Bronchial epithelial cell (primary cell): ENCODE measurements at places on chromosomes 12 and 14. TPM values are rescaled to one million over a fixed set of nuclear protein-coding genes. Genes with fewer than 3 reads are reported as not detected.

- DNase-seq: no peak
These were observed at the start of gene CLMN for GRCh38 chr14:95319312-95320077. Gene CLMN, minus strand, starts transcription at chr14:95319908. Its CDS starts 116 bp downstream, at chr14:95319792.

GRCh38 chr14:68734231-68734732 is 58.6 kb downstream of the ZFP36L1 start:
- peak; percentile 37 for DNase-seq

- DNase-seq: no peak
These were observed 11.1 kb upstream of the SIVA1 start for GRCh38 chr14:104741803-104742251.

- DNase-seq: peak; percentile 14
These were observed 165.5 kb downstream of the KIF21A start for GRCh38 chr12:39277416-39277815.

GRCh38 chr12:72282721-72283120 is 10.6 kb downstream of the TRHDE start:
- DNase-seq: no peak

Gene MYO1H
- total RNA-seq: 0.13 TPM in 1 of 2 replicates, not detected in the other

Gene TPPP2
- total RNA-seq: not detected in 2 replicates

DNA sequence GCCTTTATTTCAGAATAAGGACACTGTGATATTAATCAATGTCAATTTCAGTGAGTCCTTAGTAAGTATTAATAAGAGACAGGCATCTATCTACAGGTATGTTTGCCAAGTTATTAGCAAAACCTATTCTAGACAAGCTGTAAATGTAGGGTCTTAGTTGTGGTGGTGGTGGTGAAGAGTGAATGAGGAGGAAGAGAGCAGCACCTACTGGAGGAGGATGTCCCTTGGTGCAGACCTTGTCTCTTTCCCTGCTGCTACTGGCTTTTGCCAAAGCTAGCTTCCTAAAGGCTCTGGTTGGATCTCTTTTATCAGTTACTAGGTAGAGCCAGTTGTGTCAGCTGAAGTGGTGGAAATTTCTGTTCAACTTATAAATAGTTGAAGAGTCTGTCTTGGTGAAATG is 304.8 kb upstream of the ATP2B1 start:
- no peak for DNase-seq

DNA sequence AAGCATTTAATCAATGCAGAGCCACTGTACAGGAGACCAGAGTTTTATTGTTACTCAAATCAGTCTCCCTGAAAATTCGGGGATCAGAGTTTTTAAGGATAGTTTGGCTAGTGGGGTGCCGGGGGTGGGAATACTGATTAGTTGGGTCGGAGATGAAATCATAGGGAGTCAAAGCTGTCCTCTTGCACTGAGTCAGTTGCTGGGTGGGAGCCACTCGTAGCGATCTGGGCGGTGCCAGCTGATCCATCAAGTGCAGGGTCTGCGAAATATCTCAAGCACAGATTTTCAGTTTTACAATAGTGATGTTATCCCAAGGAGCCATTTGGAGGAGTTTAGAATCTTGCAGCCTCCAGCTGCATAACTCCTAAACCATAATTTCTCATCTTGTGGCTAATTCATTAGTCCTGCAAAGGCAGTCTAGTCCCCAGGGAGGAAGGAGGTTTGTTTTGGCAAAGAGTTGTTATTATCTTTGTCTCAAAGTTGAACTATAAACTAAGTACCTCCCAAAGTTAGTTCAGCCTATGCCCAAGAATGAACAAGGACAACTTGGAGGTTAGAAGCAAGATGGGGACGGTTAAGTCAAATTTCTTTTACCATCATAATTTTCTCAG is 169.4 kb upstream of the PLEKHG7 start:
- no peak for DNase-seq

Gene TSPAN19
- total RNA-seq: under 0.01 TPM in 1 of 2 replicates, not detected in the other

DNA sequence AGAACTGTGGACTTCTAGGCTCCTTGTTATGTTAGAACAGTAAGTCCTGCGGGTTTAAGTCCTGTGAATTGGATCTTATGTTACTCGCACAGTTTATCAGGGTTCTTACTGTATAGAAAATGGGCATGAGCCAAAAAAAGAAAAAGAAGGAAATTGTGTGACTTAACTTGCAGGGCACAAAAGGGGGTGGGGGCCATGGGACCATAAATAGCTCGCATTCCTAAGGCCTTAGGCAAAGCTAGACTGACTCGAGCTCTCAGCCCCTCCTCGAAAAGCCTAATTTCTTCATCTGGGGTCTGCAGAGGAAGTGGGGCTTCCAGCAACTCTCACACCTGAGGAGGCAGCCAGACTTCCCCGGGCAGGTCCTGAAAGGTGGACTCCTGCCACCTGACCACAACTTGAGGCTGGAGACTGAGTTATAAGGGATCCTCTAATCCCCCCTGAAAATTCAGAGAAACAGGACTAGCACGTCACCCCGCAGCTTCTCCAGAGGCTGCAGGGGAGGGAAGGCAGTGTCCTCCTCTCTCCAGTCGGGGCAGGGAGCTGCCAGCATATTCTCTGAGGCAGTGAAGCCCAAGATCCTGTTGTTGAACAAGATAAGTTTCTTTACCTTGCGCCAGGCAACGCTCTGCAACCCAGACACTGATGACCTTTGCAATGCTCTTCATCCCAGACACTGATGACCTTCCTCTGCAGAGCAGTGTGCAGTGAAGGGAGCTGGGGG is 280.5 kb downstream of the PCNX1 start:
- DNase-seq: no peak

- no peak for DNase-seq
These were observed 53.1 kb upstream of the RIN3 start for GRCh38 chr14:92460541-92460915.

DNA sequence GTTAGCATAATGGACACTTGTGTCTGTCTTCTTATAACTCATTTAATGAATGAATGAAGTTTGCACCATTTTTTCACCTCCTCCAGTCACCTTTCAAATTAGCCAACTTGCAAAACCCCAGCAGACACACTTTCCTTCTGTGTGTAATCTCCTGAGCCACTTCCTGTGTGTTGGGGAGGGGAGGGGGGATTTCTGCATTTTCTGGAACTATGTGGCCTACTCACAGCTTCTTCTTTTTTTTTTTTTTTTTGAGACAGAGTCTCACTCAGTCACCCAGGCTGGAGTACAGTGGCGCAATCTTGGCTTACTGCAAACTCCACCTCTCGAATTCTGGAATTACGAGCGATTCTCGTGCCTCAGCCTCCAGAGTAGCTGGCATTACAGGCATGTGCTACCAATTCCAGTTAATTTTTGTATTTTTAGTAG is 4.1 kb upstream of the SERPINA1 start:
- peak; percentile 76 for DNase-seq

Gene A2M
- total RNA-seq: 1.1 TPM in 1 of 2 replicates, not detected in the other

GRCh38 chr14:36844443-36845195 is 183.0 kb downstream of the PAX9 start:
- no peak for DNase-seq

DNA sequence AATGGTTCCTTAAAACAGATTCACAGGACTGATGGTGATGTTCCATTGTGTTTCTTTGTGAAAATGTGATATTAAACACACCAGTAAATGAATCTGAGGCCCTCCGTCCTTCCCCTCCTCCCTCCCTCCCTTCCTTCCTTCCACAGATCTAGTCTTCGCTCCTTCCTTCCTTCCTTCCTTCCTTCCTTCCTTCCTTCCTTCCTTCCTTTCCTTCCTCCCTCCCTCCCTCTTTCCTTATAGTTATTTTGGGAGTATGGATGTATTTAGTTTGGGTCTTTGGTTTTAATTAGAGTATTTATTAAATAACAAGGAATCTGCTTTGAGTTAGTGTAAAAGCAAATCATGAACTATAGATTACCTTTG is 410.8 kb downstream of the PCNX1 start:
- no peak for DNase-seq

Gene IL26
- not detected in 2 replicates for total RNA-seq

- DNase-seq: no peak
These were observed 1083.2 kb downstream of the FLRT2 start for GRCh38 chr14:86613126-86613525.

GRCh38 chr12:56896082-56896481 is 38.1 kb downstream of the SDR9C7 start:
- no peak for DNase-seq

Gene OS9
- 182 and 405 TPM in 2 replicates for total RNA-seq

DNA sequence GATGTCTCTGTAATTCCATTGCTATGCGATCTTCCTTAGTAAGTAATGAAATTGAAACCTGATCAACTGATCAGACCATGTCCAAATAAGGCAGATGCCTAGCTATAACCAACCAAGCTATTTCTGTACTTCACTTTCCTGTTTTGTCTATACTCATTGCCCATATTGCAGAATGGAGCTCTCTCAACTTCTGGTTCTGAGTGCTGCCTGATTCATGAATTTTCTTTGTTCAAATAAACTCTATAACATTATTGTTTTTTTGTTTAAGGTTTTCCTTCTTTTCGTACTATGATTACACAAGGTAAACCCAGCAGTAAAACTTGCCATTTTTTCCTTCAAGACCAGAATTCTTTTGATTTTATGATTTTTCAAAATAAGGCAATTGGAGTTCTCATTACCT is 16.3 kb downstream of the COX16 start:
- no peak for DNase-seq

DNA sequence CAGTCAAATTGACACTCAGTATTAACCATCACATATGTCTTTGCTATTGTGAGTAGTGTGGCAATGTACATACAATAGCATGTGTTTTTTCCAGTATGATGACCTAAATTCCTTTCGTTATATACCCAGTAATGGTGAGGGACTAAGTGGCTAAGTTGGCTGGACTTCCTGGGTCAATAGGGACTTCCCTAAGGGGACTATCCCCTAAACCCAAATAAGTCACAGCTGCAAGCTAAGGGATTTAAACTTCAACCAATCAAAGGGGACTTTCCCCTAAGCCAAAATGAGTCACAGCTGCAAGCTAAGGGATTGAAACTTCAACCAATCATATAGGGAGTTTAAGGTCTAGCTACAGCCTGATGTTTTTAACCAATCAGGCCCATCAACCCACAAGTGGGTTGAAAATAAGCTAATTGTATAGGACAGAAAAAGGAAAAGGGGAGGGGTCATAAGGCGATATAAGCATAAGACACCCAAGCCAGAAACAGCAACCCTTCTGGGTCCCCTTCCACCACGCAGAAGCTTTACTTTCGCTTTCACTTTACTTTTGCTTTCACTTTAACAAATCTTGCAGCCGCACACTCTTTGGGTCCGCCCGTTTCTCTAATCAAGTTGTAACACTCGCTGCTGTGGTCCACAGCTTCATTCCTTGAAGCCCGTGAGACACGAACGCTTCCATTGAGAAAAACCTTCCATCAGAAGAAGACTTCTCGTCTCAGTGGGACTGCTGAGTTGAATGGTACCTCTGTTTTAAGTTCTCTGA is 404.4 kb downstream of the FLRT2 start:
- DNase-seq: no peak

DNA sequence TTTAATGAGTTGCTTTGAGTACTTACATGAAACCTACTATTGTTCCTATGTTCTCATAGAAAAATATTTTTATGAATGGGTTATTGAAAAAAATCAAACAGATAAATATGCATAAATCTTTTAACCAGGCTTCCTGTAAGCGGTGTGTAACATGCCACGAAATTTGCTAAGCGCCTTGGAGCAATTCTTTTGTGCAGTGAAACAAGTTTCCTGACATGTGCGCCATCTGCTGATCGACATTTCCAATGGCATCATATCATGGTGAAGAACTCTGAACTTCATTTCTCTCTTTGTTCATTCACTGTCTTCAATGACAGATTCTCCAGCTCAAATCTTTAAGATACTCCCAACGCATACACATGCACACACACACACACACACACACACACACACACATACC is 145.6 kb upstream of the NAV3 start:
- peak; percentile 72 for DNase-seq

- DNase-seq: no peak
These were observed 119.1 kb downstream of the CACNA1C start for GRCh38 chr12:2171672-2172426.

DNA sequence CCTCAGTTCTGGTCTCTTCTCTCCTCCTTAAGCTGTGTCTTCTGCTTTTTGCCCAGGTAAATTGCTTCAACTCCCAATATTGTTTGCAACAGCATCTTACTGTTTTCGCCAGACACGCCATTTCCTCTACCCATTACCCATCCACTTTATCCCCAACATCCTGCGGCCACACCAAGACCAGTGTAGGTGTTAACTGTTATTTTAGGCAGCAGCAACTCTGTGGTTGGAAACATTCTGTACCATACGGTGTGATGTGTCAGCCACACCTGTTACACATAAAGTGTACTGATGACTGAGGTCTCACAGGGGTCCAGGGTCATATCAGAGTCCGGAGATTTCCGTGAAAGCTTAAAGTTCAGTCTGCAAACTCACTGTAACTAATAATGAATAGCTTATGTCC is 21.8 kb upstream of the KLRD1 start:
- no peak for DNase-seq

GRCh38 chr14:89779707-89780106 is 174.8 kb downstream of the EFCAB11 start:
- DNase-seq: no peak

DNA sequence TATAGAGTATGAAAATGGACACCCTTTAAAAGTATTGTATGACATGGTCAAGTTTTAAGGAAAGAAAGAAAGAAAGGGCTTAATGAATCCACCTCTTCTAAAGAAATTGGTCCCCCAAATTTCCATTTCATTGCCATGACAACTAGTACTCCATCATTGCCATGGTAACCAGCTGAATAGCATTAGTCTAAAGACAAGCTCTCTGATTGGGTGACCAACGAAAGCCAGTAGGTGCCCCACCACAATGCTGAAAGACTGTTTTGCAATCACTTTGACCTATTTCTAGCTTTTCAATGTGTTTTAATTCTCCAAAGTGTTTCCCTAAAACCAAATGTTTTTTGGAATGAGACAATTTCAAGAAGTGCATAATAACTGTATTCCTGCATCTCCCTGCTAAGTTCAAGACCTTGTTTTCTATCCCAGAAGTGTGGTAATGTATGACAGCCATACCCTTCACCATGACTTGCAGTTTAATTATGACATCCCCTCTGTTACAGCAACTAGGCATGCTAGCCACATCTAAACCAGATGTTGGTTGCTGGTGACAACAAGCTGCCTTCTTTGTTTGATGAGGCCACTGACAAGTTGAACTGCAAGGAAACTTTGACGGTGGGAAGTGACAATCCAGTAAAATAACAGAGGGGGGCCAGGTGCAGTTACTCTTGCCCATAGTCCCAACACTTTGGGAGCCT is 46.7 kb downstream of the KICS2 start:
- DNase-seq: no peak

DNA sequence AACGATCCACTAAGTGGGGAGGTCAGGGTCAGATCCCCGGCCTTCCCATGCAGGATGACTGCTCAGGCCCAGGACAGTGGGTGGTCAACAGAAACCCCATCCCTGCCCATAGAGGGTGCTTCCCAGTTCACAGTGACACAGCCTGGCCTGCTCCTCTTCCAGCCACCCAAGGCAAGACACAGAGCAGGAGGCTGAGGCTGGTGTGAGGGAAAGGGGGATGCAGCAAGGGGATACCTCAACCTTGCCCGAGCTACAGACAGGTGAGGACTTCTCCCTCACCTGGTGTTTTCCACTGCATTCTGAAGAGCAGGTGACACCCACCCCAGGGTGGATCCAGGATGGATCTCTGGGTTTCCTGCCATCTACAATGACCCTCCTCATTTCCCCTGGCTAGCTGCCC is 106.7 kb downstream of the KIF26A start:
- no peak for DNase-seq

GRCh38 chr12:70661466-70662161 is 24.4 kb upstream of the PTPRB start:
- peak; percentile 62 for DNase-seq

Gene PRKD1
- total RNA-seq: 0.53 and 1.0 TPM in 2 replicates

Gene BHLHE41
- 2.1 TPM in 1 of 2 replicates, not detected in the other for total RNA-seq

GRCh38 chr14:65750906-65751305 is 338.4 kb downstream of the FUT8 start:
- DNase-seq: no peak
